ENCODE measurements at places on chromosomes 4 and X. TPM values are rescaled to one million over a fixed set of nuclear protein-coding genes. Genes with fewer than 3 reads are reported as not detected.

- DNase-seq: no peak
- H3K27me3 ChIP-seq: no peaks in the 10 kb centered on the region
- H3K36me3 ChIP-seq: no peaks in the 10 kb centered on the region
These were observed 56.7 kb downstream of the NAF1 start for GRCh38 chr4:163109967-163110366.

- H3K27me3 ChIP-seq: no peaks in the 10 kb centered on the region
- H3K27ac ChIP-seq: no peak overlapping the region
- H3K36me3 ChIP-seq: no peaks in the 10 kb centered on the region
- no peak overlapping the region for H3K4me3 ChIP-seq
- no peak for DNase-seq
These were observed 118.6 kb upstream of the VCX3B start for GRCh38 chrX:8346060-8346459.

DNA sequence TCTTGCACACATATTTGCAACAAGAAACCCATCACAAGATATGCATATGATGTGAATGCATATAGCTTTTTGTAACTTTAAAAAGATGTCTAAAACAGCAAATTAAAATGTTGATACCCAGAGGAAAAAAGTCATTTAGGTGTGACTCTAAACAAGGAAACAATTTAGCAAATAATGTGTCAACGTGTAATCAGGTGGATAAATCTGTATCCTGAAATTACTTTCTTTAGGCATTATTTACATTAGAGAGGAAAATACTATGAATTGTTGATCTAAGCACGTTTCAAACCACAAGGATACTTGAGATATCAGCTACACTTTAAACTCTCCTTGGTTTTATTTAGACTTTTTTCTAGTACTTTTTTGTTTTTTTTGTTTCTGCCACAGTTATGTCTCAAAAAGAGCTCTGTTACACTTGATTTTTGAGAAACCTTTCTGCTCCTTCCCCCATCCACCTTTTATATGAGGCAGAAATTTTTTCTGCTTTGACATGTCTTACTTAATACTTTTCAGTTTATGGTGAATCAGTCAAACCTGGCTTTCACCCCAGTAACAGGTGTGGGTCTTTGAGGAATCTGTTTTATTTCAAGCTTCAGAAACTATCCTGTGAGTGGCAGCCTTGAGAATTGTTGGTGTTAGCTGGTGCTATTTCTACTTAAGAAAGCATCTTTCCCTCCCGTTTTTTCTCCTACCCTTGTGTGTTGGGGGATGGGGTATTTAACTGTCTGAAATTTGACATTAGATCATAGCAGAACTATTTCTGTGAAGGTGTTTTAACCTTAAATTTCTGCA is 1.9 kb downstream of the NPNT start:
- H3K4me1 ChIP-seq: no peaks in the 10 kb centered on the region
- peaks cover 13% of the 10 kb centered on the region for H3K27me3 ChIP-seq
- no peak overlapping the region for H3K27ac ChIP-seq
- H3K36me3 ChIP-seq: no peaks in the 10 kb centered on the region

AKAP14 gene
- polyA plus RNA-seq: not detected

Data from CD4-positive, alpha-beta memory T cell (primary cell).